Neuronal stem cell (in vitro differentiated cells): ENCODE measurements at places on chromosomes 1 and 21.

DNA sequence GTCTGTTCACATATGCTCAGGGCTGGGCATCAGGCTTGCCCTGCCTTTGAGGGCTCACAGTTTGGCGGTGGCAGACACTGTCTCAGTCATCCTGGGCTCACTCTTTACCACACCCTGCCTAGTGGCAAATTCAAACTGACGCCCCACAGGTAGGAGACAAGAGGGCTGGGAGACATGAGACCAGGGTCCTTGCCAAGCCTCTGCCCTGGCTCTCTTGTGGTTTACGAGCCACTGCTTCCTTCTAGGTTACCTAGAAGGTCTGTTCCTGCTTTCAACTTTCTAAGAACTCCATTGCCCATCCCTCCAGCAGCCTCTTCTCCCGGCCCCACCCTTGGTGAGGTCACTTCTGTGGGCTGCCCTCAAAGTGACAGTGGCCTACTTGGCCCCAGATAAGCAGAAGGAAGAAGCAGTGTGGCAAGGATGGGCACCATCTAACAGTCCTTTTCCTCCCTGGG, 10.5 kb downstream of the KIF21B start:
- H3K4me1 ChIP-seq, result peaks cover 38% of the 10 kb centered on the region
- no peak for DNase-seq
- no peak overlapping the region for H3K27ac ChIP-seq
- no peaks in the 10 kb centered on the region for H3K27me3 ChIP-seq
- H3K36me3 ChIP-seq, result no peaks in the 10 kb centered on the region
- H3K4me3 ChIP-seq, result no peak overlapping the region

- H3K4me1 ChIP-seq, result peaks cover 12% of the 10 kb centered on the region
- H3K27me3 ChIP-seq, result no peaks in the 10 kb centered on the region
- no peak overlapping the region for H3K27ac ChIP-seq
- H3K36me3 ChIP-seq, result no peaks in the 10 kb centered on the region
Observed at GRCh38 chr1:4108758-4109627, 208.9 kb upstream of the C1orf174 start.

GRCh38 chr1:24503870-24504523, 1.4 kb downstream of the RCAN3 start:
- no peaks in the 10 kb centered on the region for H3K36me3 ChIP-seq
- H3K27me3 ChIP-seq, result peaks cover 7% of the 10 kb centered on the region
- H3K4me1 ChIP-seq, result no peaks in the 10 kb centered on the region
- DNase-seq, result no peak

GRCh38 chr1:41891199-41891896, 27.4 kb downstream of the HIVEP3 start:
- H3K4me3 ChIP-seq, result no peak overlapping the region
- H3K27ac ChIP-seq, result no peak overlapping the region
- no peaks in the 10 kb centered on the region for H3K36me3 ChIP-seq
- no peaks in the 10 kb centered on the region for H3K27me3 ChIP-seq

DNA sequence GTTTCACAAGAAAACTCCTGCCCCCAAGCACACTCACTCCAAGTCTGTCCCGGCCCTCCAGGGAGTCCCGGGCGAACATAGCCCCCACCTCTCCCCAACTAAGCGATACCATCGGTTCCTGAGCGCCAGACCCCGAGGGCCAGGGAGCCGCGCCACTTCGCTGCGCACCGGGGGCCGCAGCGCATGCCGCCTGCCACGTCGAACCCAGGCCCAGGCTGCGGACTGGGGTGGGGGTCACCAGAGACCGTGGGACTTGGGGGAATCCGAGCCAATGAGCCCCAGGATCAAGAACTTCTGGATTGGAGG, 801 bp downstream of the RSPO1 start:
- no peaks in the 10 kb centered on the region for H3K36me3 ChIP-seq
- H3K27me3 ChIP-seq, result peaks cover 15% of the 10 kb centered on the region
- peaks cover 2% of the 10 kb centered on the region for H3K4me1 ChIP-seq
- no peak overlapping the region for H3K27ac ChIP-seq

- H3K4me1 ChIP-seq, result peaks cover 10% of the 10 kb centered on the region
- no peak overlapping the region for H3K27ac ChIP-seq
- no peaks in the 10 kb centered on the region for H3K27me3 ChIP-seq
- H3K4me3 ChIP-seq, result no peak overlapping the region
- H3K36me3 ChIP-seq, result no peaks in the 10 kb centered on the region
- DNase-seq, result no peak
Observed at GRCh38 chr1:64133036-64133435, 70.4 kb upstream of the UBE2U start.

DNA sequence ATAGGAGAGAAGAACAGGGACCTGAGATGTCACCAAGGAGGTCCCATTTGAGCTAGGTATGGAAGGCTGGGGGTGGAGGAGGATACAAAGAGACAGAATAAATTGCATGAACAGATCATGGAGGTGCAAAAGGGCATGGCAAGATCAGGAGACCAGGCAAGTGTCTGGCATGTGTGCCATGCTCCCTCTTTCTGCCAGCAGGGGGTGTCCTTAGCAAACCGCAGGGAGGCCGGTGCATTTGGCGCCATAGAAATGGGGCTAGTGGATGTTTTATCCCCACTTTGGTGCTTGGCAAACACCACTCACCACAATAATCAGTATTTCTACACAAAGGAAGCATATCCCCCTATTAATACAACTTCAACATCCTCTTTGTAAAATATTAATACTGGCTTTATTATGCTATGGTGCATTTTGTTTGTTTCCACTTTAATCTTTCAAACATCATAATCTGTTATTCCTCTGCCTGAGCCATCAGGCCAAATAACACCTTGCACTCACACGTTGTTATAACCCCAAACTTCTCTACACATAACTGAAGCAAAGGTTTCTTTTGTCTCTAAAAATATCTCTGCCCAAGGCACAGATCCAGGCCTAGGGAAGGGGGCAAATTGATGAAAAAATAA, 25.9 kb downstream of the S100A6 start:
- no peaks in the 10 kb centered on the region for H3K36me3 ChIP-seq
- no peak overlapping the region for H3K4me3 ChIP-seq
- no peak overlapping the region for H3K27ac ChIP-seq
- H3K27me3 ChIP-seq, result no peaks in the 10 kb centered on the region

DNA sequence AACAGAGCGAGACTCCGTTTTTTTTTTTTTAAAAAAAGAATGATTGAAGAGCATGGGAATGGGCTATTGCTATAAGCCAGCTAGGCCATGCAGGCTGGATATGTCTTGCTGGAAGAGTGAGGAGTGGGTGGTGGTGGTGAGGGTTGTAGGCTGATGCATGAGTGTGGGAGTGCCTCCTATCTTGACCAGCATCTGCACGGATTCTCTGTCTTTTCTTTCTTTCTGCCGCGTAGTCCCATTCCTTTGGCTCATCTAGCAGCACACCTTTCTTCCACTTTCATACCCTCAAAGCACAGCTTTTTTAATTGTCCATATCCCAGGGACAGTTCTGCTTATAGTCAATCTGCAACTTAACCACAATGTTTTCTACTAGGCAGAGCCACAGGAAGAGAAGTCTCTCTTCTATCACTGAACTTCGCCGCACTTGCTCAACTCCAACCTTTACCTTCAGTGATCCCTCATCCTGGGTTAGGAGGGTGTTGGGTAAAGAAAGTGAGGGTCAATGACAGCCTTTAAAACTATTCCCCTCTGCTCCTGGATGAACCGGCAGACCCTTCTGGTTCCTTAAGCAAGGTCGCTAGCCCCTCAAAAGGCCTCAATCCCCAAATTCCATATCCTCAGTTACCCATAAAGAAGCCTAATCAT, 15.2 kb downstream of the ADCY10 start:
- H3K27me3 ChIP-seq, result no peaks in the 10 kb centered on the region
- H3K4me3 ChIP-seq, result no peak overlapping the region
- H3K4me1 ChIP-seq, result no peaks in the 10 kb centered on the region
- H3K27ac ChIP-seq, result no peak overlapping the region

- peak overlapping the region; percentile 27 for H3K27ac ChIP-seq
- no peak overlapping the region for H3K4me3 ChIP-seq
- DNase-seq, result no peak
- peaks cover 42% of the 10 kb centered on the region for H3K36me3 ChIP-seq
Observed at GRCh38 chr1:8464377-8464776, 146.5 kb downstream of the SLC45A1 start.

- H3K4me1 ChIP-seq, result no peaks in the 10 kb centered on the region
- H3K4me3 ChIP-seq, result no peak overlapping the region
- H3K27me3 ChIP-seq, result no peaks in the 10 kb centered on the region
- H3K27ac ChIP-seq, result no peak overlapping the region
- H3K36me3 ChIP-seq, result no peaks in the 10 kb centered on the region
Observed at GRCh38 chr1:73100216-73100615, 817.9 kb upstream of the NEGR1 start.

DNA sequence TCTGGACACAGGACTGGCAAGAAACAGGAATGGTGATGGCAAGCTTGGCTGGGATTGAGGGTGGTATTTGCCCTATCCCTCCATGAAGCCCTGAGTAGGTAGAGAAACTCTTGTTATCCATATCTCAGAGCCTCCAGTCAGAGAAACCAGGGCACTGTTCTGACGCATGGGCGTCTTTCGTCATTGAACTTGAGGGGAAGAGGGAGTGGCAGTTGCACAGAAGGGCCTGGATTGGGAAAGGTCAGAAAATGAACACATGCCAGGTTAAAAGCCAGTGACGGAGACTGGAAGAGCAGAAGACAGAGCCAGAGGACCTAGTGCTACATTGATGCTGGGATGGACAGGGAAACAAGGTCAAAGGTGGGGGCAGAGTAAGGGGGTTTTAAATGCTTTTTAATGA, 516.7 kb downstream of the PLPP3 start:
- no peak for DNase-seq
- no peaks in the 10 kb centered on the region for H3K27me3 ChIP-seq
- no peaks in the 10 kb centered on the region for H3K36me3 ChIP-seq
- no peak overlapping the region for H3K4me3 ChIP-seq
- no peak overlapping the region for H3K27ac ChIP-seq
- no peaks in the 10 kb centered on the region for H3K4me1 ChIP-seq

DNA sequence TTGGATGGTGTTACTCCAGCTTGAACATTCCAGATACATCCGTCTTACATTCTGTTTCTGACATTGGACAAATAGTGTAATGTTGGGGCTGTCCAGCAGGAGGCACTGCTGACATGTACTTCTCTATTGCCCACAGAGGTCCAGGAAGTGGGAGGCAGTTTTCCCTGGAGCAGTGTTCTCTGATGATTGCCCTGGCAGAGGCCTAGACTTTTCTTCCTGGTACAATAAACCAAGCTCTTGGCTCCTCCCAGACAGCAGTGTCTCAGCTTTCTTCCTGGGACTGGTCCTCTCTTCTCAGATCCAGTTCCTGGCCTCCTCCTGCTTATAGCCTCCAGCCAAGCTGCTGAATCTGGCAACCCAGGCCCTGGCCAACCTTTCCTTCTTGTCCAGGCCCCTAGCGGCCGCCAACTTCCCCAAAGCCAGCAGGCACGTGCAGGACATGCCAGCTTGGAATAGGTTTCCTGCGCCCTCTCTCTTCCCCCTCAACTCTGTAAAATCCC, 14.9 kb upstream of the IFNLR1 start:
- H3K4me1 ChIP-seq, result no peaks in the 10 kb centered on the region
- DNase-seq, result peak; percentile 80
- H3K4me3 ChIP-seq, result no peak overlapping the region
- H3K27ac ChIP-seq, result no peak overlapping the region
- H3K36me3 ChIP-seq, result no peaks in the 10 kb centered on the region
- H3K27me3 ChIP-seq, result no peaks in the 10 kb centered on the region

DNA sequence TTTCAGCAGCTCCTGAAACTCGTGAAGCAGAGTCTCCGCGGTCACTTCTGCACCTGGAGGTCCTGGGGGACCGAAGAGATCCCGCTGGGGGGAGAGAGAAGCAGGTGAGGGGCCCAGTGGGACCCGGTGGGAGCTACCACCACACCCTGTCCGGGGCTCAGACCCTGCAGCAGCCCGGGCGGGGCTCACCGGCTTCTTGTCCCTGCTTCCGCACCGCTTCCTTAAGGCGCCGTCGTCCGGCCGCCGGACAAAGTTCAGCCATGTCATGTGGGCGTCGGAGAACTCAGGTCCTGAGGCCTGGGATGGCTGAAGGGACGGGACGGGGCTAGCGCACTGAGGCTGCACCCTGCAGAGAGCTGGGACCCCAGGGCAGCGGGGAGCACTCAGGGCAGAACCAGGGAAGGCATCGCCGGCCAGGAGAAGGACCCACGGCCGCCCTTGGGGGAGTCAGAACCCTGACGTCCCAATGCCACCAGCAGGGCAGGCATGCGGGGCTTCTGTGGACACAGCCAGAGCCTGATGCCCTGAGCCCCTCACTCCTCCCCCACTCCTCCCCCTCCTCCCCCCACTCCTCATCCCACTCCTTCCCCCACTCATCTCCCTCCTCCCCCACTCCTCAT, 2.2 kb downstream of the C1QTNF12 start:
- no peak overlapping the region for H3K4me3 ChIP-seq
- no peak for DNase-seq
- no peak overlapping the region for H3K27ac ChIP-seq
- no peaks in the 10 kb centered on the region for H3K36me3 ChIP-seq
- H3K27me3 ChIP-seq, result peaks cover 21% of the 10 kb centered on the region
- H3K4me1 ChIP-seq, result peaks cover 8% of the 10 kb centered on the region

DNA sequence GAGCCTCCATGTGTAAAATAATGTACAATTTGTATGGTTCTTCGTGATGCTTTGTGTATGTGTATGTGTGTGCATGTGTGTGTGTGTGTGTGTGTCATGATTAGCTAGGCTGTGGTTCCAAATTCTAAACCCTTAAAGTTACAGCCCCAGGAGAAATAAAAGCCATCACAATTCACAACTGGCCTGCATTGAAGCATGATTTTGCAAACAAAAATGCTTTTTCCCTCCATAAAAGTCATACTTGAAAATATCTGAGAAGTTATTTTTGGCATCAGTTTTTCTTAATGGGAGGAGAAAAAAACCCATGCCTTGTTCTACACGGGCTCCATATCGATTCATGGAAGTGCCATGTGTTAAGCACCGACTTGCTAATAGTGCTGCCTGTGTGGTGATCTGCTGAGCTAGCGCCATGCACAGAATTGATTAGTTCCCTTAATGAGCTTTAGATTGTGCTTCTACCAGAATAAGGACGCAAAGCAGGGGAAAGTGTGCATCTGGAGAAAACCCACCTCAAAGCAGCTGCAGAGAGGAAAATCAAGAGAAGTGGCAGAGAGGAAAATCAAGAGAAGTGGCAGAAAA, 207.3 kb downstream of the DSCAM start:
- no peak for DNase-seq
- no peaks in the 10 kb centered on the region for H3K27me3 ChIP-seq
- no peak overlapping the region for H3K4me3 ChIP-seq
- H3K36me3 ChIP-seq, result no peaks in the 10 kb centered on the region
- no peak overlapping the region for H3K27ac ChIP-seq
- H3K4me1 ChIP-seq, result peaks cover 2% of the 10 kb centered on the region

- peaks cover 13% of the 10 kb centered on the region for H3K4me1 ChIP-seq
- no peaks in the 10 kb centered on the region for H3K27me3 ChIP-seq
- H3K4me3 ChIP-seq, result no peak overlapping the region
- peak; percentile 65 for DNase-seq
- peak overlapping the region; percentile 83 for H3K27ac ChIP-seq
- H3K36me3 ChIP-seq, result peaks cover 3% of the 10 kb centered on the region
Observed at GRCh38 chr1:29271724-29272123, 35.4 kb downstream of the PTPRU start.

DNA sequence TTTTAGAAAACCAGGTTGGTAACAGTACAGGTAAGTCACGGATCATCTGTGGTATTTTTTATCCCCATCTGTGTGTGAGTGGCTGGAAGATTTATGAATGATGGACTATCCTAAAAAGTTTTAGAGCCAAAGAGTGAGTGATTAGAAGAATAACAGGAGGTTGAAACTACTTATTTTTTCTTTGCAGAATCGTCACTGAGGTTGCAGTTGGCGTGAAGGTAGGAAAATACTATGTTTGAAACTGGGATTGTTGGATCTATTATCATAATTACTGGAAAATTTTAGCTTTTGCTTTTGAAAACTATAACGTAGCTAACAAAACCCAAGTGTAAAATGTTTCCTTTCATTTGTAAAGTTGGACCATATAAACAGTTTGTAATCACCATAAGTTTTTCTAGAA, 1.8 kb downstream of the PTBP2 start:
- peaks cover 58% of the 10 kb centered on the region for H3K36me3 ChIP-seq
- no peak for DNase-seq
- no peaks in the 10 kb centered on the region for H3K27me3 ChIP-seq
